Activated CD4-positive, alpha-beta T cell treated with anti-CD3 and anti-CD28 coated beads, Interleukin-2, Interleukin-6, amounts not matched to agents 100 ng/mL and 50 ng/mL, durations not matched to agents 16 hours and 8 hours (primary cell): ENCODE measurements at places on chromosomes 6 and 20.

- no peak for DNase-seq
Measured at GRCh38 chr6:152225241-152225934, 411.8 kb downstream of the SYNE1 start.

- no peak for DNase-seq
Measured at GRCh38 chr6:6723921-6724538, 135.5 kb downstream of the LY86 start.

DNA sequence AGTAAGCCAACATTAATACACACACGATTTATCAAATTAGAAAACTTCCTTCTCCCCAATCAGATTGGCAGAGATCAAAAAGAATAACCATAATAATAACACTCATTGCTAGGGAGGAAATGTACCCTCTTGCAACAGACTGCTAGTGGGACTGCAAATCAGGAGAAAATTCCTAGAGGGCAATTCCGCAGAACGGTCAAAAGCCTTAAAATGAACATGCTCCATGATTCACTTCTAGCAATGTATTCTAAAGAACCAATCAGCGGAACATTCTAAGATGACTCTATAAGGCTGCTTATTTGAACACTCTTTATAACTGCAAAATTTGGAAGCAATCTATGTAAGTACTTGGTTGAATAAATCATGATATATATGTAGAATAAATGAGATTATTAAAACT lies 8.5 kb upstream of the DACT2 start:
- no peak for DNase-seq

- peak; percentile 15 for DNase-seq
Measured at GRCh38 chr6:162907876-162908481, 180.2 kb downstream of the PACRG start.

GRCh38 chr6:162372106-162372505 lies 355.5 kb downstream of the PRKN start:
- DNase-seq = no peak

DNA sequence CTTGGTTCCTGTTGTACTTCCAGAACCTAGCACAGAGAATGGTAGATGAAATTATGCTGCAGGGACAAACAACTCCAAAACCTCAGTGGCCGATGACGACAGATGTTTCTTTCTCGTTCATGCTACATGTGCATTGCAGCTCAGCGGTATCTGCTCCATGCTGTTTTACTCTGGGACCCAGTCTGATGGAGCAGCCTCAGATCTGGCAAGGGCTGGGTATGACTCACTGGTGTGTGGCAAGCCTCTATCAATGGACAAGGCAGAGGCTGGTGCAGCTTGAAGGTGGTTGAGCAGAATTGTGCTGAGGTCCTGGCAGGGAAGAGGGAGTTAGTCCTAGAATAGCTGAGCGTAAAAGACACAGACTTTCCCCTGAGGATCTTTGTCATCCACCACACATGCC lies 10.3 kb upstream of the BLCAP start:
- DNase-seq = no peak

DNA sequence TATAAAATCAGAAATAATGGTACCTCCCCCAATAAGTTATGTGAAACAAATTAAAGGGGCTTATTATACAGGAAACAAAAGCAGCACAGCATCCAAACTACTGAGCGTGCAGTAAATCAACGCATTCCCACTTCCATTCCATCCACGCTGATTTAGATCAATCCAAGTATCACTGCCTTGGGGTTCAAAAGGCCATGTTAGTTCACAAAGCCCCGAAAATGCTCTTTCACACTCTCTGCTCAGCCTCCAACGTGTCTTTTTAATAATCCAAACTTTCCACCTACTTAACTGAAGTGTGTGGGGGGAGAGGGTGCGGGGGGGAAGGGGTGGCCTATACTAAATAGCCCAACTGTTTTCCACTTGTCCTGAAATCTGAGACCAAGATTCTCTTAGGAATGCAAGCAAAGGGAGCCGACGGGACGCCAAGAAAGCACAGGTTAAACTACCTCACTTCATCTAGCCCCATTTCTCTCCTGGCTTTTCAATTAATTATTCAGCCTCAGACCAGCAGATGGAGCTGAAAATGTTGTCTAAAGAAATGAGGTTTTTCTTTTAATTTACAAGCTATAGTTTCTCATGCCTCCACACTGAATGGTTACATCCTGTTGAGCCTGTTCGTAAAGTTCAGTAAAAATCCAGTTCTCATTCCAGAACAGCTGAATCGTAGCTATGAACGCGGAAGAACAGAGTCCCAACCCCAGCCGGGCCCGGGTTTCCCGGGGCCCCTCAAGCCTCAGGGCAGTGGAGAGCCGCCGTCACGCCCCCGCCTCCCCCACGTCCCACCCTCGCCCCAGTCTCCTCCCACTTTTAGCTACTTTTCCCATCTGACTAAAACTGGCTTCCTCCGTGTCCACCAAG lies 1.0 kb upstream of the NXT1 start:
- DNase-seq = peak; percentile 85

DNA sequence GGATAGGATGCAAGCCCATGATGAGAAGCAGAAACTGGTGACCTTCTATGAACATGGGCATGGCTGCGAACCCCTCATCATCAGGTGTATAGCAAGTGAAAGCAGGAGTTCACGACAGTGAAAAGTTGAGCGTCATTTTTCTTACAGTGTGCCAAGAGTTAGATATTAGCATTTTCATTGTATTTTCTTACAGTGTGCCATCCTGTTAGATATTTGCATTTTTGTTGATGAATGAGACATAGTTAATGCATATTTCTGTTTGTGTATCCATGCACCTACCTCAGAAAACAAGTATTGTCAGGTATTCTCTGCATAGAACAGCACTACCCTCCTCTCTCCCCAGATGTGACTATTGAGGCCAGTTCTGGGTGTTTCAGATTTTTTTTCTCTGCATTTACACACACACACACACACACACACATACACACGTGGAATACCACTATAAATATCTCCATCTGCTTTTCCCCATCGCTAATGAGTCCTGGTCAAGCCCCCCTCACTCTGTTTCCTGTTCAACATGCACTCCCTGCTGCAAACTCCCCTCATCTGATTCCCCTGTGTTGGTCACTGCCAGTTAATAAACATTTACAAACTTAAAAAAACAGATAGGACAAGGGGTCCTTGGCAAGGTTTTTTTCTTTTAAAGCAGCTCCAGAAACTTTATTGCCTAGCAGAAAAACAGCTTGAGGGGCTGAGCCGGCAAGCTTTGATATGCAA lies 41.7 kb downstream of the PLN start:
- no peak for DNase-seq

DNA sequence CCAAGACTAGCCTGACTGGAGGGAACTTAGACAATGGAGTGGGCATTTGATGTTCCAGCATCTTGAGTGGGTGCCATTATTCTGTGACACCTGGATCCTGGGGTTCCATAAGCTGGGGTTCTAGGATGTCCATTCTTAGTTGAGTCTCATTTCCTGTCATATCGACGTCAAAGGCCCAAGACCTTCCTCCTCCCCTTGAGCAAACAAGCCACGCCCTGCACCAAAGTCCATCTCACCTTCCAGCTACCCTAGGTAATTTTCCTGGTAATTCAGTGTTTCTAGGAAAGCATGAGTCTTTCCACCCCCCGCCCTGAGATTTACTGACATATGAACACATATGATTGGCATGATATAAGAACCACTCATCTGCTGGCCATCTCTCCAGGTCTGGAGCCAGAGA lies at the start of gene TRIM40:
Gene TRIM40, plus strand, starts transcription at position 384 of the 400 bp plus-strand sequence. CDS start 897 bp downstream, outside the sequence.
- no peak for DNase-seq
